ENCODE measurements at places on chromosomes 6 and 20.
A peak's percentile ranks its signal among the peaks of the same experiment; 100 is the strongest.

- DNase-seq = no peak
Measured at GRCh38 chr6:169950558-169950957, 199.1 kb downstream of the ERMARD start.

DNA sequence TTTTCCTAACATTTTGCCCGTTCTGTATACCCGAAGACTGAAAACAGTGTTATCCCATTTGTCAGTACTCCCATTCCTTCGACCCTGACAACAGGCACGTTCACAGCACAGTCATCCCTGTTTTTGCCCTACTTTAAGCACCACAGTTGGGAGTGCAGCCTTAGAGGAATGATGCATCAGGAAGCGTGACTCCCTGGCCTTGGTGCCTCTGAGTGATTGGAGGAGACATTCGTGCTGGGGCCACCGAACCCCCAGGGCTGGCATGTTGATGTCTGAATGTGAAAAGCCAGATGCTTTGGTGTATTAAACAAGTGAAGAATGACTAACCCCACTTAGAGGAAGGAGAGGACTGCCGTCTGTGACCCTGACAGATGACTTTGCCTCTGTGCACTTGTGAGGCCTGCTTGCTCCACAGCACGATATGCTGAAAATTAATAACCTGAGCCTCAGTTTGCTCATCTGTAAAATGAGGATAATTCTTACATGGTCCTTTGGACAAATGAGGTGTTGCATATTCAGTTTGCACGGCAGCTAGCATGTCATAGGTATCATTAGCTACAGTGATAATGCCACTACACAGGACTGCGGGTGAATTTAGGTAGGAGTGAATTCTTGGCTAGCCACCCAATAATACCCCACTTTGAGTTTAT lies 36.0 kb downstream of the STK35 start:
- DNase-seq = peak; percentile 17

GRCh38 chr6:90621581-90621980 lies 34.7 kb upstream of the MAP3K7 start:
- no peak for DNase-seq

- DNase-seq = no peak
Measured at GRCh38 chr20:13936781-13937576, 53.4 kb downstream of the SEL1L2 start.

DNA sequence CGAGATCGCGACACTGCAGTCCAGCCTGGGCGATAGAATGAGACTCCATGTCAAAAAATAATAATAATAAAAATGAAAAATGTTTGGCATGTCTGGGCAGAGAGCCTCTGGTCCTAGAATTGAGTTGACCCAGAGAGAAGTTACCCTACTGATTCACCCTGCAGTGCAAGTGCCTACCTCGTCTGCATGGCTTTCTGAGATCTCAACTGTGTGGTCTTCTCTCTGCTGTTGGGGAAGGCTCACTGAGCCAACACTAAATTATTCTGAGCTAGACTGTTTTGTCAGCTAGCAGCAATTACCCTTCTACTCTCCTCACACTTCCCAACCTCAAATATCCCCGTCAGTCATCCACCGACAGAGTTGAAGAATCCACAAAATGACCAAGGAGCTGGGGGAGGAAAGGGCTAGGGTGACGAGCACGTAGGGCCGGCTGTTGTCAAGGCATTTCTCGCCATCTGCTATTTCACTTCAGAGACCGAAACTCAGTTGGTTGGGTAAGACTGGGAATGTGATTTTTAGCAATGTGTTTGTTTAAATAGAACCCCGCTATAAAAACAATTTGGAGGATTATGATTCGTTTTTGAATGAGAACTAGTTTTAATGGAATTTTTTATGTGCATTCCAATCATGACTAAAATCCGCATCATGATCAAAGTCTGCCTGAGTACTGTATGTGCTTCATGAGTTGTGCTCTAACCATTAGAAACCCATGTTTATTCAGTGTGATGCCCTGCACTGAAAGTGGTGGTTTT lies 9.4 kb downstream of the MAS1 start:
- DNase-seq = peak; percentile 65

DNA sequence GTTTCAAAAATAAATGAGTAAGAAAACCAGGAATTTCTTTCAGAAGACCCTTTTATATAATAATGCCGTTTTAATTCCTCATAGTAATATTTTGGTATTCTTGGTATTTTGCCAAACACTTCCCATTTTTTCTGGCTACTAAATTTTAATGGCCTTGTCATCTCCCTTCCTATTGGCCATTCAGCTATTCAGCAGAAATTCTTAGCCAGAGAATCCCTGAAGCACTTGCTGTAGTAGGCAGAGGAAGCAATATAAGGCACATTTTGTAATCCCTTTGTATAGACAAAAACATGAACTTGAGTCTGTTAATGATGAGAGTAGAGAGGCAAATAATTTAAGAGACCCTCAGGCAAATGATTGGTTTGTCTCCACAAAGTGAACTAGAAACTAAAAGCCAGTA lies 118.4 kb upstream of the LAMP5 start:
- no peak for DNase-seq

DNA sequence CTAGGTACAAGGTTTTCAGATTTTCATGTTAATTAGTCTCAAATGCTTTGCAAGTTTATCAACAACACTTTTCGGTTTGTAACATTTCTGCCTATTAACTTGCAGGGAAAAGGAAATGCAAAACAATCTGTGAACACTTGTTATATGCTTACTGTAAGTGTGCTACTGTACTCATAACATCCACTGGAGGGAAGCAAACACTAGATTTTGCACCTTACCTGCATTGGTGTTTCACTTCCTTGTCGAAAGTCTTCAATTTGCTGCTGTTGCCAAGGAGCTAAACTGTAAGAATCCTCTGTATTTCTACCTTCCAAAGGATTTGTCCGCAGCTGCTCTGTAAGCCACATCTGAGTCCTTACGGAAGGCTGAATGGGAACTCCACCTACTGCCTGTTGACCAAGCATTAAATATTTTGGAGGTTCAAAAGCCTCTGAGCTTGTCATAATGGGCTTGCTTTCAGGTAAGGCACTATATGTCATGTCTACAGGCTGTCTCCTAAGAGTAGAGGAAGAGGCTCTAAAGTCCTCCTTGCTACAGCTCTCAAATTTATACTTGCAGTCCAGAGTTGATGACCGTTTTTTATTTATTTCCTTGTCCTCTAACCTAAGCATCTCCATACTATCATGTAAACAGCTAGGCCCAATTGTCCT lies 17.3 kb downstream of the PLN start:
- DNase-seq = no peak

- DNase-seq = no peak
Measured at GRCh38 chr6:155693573-155694418, 238.2 kb upstream of the NOX3 start.

GRCh38 chr6:130107710-130108109 lies 89.3 kb downstream of the L3MBTL3 start:
- DNase-seq = no peak

- no peak for DNase-seq
Measured at GRCh38 chr6:13767121-13767808, 47.1 kb downstream of the MCUR1 start.

- DNase-seq = peak; percentile 93
Measured at GRCh38 chr20:34875642-34876405, 588 bp upstream of the ACSS2 start.

DNA sequence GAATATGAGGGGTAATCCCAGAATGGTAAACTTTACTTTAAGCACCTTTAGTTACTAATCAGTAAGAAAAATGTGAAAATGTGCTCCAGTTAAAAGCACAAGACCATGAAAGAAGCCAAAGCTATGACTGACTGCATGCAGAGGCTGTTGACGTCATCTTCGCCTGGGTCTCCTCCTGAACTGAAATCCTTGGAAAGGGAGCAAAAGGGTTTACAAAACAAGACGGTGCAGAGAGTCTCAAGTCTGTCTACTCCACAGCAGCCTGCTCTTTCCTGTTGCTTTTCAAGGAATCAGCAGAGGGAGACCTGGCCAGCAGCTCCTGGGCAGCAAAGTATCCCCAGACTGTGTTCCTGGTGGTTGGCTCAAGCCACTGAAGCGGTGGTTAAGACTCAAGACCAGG lies 10.2 kb downstream of the FKBP1A start:
- no peak for DNase-seq

DNA sequence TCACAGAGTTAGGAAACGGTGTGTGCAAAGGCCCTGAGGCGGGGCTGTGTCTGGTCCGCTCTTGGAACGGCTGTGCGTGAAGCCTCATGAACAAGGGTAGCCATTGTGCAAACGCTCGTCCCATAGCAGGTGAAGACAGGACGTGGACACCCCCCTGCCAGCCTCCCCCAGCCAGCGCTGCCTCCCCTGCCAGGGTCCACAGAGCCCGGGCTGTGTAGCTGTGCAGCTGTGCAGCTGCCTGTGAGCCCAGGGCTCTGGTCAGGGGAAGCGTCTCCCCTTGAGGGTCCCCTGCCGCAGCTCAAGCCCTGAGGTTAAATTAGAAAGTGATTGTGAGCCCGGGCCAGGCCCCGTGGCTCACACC lies 139.4 kb downstream of the TAF4 start:
- DNase-seq = no peak

- peak; percentile 21 for DNase-seq
Measured at GRCh38 chr6:55033016-55033546, 141.2 kb upstream of the HCRTR2 start.

DNA sequence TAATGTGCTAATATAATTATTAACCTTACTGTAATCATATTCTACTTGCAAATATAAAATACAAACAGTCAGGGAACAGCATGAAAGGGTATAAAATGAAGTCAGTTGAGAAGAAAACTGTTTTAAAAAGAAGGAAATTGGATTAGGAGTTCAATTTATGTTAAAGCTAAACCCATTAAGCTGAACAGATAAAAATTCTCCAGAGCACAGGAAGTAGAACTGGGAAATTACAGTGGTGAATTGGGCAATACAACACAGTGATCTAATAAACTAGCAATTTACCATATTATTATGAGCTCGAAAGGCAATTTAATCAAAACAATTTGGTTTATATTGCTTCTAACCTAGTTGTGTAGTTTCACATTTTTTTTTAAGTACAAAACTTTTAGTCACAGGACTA lies 407.4 kb upstream of the RGS17 start:
- no peak for DNase-seq

DNA sequence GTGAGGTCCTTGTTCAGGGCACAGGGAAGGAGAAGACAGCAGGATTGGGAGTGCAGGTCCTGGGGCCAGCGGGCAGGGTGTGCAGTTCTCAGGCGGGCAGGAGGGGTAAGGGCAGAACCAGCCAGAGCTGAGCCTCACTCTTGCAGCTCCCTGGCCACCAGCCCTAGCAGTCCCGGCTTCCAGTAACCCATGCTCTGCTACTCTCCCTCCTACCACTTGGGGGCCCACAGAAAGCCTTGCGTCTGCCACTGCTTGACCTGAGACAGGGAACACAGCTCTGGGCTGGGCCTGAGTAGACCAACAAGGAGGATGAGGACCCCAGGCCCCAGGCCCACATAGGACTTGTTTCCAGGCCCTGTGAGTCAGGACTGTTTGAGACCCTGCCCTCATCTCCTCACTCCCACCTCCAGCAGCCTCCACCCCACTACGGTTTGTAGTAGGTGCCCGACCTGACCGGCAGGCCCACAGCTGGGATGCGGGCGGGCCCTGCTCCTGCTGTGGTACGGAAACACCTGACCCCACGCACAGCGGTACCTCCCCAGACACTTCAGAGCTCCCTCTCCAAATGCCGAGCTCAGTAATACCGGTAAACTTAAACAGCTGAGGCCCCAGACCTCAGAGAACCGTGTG lies 39.2 kb downstream of the KCNK5 start:
- DNase-seq = peak; percentile 19

DNA sequence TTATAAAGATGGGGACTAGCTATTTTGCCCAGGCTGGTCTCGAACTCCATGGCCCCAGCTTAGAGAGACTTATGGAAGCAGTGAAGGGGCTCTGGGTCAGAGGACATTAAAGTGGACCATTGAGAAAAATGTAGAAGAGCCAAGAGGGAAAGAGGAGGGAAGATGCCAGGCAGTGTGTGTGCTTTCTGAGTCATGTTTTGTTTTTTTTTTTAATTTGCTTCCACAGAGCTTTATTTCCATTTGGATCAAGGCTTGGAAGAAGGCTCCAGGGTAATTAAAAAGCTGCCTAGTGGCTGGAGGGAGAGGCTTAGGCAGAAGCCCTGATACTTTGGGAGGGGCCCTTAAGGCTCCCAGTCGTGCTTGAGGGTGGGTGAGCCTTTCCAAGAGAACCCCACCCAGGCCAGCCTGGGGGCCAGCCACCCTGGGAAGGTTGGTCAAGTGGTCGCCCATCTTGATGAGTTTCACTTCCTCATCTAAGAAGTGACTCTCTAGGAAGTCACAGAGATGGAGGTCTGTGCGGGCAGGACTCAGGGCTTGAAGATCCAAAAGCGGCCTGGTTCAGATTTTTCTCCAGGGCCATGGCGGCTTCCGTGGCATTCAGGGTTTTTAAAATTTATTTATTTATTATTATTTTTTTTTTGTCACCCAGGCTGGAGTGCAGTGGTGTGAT lies 3.0 kb upstream of the ZNF335 start:
- no peak for DNase-seq

- no peak for DNase-seq
Measured at GRCh38 chr6:48951917-48952316, 511.1 kb downstream of the MMUT start.

DNA sequence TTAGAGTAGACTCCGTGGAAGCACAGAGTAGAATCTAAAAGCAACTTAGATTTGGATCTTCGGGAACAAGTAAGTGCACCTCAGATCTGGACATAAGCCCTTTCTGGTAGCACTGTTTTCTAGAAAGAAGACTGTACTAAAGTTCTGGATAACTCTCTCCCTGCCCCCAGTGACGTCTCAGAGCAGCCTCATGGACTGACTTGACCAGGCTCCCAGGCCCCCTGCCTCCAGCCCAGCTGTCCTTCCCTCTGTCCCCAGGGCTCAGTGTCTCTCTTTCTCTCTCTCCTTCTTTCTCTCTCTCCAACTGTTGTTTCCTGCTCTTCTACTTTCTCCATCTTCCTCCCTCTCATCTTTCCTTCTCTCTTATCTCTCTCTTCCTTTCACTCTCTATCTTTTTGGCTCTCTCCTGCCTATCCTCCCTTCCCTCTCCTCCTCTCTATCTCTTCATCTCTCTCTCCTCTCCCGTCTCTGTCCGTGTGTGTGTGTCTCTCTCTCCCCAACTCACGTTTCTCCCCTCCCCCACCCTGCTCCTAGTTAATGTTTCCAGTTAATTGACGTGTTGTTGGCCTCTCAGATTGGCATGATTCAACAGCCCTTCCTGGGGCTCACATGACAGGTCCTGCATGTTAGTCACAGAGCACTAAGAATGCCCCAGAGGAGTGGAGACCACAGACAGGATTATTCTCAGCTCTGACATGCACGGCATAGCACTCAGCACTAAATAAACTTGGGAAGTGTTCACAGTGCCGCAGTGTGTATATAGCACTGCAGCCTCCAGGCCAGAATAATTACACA lies 180.4 kb upstream of the FOXQ1 start:
- peak; percentile 91 for DNase-seq

Data from HT1080 (cell line).